Activated B cell treated with CpG ODN at 0.5 μM for 24 hours (primary cell): ENCODE measurements at places on chromosomes 2 and 18. TPM values are rescaled to one million over a fixed set of nuclear protein-coding genes. Genes with fewer than 3 reads are reported as not detected.

Gene SULT1C4
- total RNA-seq = not detected in 2 replicates

- H3K4me1 ChIP-seq = no peaks in the 10 kb centered on the region
- H3K27me3 ChIP-seq = peaks cover 11% of the 10 kb centered on the region
- no peak overlapping the region for H3K27ac ChIP-seq
- no peaks in the 10 kb centered on the region for H3K36me3 ChIP-seq
- no peak overlapping the region for H3K4me3 ChIP-seq
Measured at GRCh38 chr2:162022290-162022945, 51.6 kb downstream of the DPP4 start.

Gene SERPINB4
- not detected in 2 replicates for total RNA-seq

- H3K27me3 ChIP-seq = no peaks in the 10 kb centered on the region
- no peak overlapping the region for H3K27ac ChIP-seq
- H3K36me3 ChIP-seq = peaks cover 14% of the 10 kb centered on the region
- H3K4me3 ChIP-seq = no peak overlapping the region
- no peak for DNase-seq
Measured at GRCh38 chr2:53660886-53661285, 106.7 kb upstream of the CHAC2 start.

Gene HDHD2
- 36.6 and 38.8 TPM in 2 replicates for total RNA-seq

Gene POTEJ
- total RNA-seq = not detected in 2 replicates
